Anterior cingulate cortex (tissue), 58 donors: ENCODE measurements at places on chromosomes 16 and 17.

DNA sequence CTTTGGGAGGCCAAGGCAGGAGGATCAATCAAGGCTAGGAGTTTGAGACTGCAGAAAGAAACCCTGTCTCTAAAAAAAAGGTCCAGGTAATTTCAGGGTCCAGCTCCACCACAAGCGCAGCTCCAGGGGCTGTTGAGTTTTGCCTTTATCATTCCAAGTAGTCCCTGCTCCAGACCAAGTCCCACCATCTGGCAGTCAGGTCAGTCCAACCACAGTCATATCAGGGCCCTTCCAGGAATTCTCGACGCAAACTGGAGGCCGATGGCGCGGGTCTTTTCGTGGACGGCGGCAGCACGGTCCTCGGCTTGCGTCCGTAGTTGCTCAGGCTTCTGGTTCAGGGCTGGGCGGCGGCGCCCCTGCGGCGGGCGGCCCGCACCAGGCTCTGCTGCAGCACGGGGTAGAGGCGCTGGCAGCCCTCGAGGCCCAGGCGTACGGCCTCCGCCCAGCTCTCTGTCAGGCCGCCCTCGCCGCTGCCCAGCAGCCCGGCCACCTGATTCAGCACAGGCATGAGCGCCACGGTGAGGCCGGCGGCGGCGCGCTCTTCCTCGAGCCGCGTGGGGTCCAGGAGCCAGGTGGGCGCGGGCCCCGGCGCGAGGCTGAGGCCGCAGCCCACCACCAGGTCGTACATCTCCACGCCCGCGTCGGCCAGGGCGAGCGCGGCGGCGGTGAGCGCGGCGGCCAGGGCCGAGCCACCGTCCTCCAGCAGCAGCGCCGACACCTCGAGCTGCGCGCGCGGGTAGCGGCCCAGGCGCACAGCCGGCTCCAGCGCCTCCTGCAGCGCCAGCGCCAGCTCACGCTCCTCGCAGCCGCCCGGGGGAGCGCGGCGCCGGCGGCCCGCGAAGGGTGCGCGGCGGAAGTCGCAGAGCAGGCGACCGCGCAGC lies 752 bp downstream of the EXOSC6 start:
- no peak for DNase-seq

DNA sequence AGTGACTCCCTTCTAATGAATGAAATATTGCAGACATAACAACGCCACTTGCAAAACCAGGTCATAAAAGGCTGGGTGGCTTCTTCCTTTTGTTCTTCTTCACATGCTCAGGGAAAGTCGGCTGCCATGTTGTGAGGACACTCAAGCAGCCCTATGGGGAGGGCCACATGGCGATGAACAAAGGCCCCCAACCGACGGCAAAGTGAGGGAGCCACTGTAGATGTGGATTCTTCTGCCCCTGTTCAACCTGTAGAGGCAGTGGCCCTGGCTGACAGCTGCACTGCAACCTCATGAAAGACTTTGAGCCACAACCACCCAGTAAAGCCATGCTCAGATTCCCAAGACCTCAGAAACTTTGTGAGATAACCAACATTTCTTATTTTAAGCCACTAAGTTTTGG lies 203.5 kb upstream of the TNRC6C start:
- no peak for DNase-seq

GRCh38 chr17:28405632-28406472 lies at the start of gene SLC46A1:
Gene SLC46A1 (minus strand): TSS chr17:28406212. CDS start chr17:28406114, 98 bp downstream.
- DNase-seq: peak; percentile 26

DNA sequence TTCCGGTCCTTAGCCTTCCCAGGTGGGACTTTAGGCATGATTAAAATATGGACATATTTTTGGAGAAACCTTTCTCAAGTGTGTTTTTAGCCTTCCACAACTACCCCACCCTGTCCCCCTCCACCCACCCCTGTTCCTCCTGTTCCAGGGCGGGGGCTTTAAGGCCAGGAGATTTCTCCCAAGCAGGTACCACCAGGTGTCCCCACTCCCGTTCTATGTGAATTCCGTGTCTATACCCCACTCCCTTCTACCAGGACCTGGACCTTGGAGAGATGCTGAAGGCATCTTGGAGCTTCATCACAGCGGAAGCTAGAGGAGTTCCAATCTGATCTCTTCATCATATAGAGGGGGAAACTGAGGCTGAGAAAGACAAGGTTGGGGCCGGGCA lies 9.7 kb downstream of the CA4 start:
- DNase-seq: no peak

GRCh38 chr16:17346621-17347569 lies 123.9 kb downstream of the XYLT1 start:
- DNase-seq: no peak

- no peak for DNase-seq
Observed at GRCh38 chr17:74134991-74135390, 68.5 kb upstream of the RPL38 start.

DNA sequence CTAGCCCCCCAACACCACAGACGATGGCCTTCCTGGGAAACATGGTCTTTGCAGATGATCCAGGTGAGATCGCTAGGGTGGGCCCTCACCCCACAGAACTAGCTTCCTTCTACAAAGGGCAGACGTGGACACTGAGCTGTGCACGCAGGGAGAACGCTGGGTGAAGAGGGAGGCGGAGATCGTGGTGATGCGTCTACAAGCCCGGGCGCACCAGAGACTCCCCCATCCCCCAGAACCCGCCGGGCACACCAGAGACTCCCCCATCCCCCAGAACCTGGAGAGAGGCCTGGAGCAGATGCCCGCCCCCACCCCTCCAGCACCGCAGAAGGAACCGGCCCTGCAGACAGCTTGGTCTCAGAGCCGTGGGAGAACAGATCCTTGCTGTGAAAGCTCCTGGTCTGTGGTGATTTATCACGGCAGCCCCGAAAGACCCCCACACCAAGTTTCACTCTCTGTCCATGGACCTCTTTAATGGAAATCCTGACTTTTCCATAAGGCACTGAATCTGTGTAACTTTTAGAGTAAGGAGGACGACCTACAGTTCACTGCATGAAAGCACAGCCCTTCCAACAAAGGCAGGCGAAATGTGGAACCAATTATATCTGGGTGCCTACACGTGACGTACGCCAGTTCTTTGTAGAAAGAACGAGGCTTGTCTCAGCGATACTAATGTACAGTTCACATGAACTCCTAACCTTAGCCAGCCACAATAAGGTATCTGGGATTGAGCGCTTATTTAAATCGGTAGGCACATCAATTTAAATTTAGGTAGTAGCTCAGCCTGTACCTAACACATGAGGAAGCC lies 88.5 kb downstream of the ANKRD11 start:
- no peak for DNase-seq

DNA sequence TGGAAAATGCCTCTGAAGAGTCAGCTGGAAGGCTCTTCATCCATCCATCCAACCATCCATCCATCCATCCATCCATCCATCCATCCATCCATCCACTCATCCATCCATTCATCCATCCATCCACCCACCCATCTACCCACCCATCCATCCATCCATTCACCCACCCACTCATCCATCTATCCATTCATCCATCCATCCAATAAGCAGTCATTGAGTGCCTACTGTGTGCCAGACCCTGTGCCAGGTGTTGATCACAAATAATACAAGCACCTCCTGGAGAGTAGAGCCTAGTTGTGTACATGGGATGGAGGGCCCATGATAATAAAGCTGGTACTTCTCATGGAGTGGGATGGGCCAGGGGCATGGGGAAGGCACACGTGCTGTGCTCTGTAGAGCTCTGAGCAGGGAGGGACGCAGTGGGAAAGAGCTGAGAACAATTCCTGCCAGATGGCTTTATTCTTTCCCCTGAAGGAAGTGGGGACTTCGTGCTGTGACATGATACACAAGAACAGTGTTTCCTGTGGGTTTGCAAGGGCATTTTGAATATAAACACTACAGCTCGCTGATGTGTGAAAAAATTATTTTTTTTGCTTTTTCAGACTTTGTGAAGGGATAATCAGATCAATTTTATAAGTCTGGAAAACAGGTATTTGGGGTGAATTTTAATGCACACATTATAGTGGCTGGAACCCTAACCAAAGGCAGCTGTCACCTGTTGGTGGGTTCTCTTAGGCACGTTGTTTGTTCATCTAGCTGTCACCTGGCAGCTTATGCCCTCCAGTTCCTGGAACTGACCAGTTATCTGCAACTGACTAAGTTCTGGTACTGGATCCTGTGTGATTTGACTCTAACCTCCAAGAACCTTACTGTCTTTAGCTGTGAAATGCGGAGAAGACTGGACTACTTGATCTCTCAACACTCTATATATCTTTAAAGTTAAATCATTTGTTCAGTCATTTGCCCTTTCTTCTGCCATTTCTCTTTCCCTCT lies 61.3 kb downstream of the PRKCB start:
- DNase-seq: no peak

DNA sequence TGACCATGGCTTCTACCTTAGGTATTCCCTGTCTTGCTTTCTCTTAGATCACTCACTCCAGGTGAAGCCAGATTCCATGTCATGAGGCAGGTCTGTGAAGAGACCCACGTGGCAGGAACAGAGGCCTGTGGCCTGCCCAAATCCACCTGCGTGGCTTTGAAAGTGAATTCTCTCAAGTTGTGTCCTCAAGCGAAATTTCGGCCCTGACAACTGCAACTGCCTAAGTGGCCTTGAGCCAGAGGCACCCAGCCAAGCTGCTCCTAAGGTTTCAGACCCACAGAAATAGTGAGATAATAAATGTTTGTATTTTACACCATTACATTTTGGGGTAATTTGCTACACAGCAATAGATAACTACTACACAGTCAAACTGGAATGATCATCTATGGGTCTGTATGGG lies 497.9 kb downstream of the XYLT1 start:
- no peak for DNase-seq

GRCh38 chr17:67246653-67247415 lies 1.8 kb upstream of the HELZ start:
- no peak for DNase-seq

- no peak for DNase-seq
Observed at GRCh38 chr17:17940441-17940911, 31.7 kb downstream of the TOM1L2 start.

DNA sequence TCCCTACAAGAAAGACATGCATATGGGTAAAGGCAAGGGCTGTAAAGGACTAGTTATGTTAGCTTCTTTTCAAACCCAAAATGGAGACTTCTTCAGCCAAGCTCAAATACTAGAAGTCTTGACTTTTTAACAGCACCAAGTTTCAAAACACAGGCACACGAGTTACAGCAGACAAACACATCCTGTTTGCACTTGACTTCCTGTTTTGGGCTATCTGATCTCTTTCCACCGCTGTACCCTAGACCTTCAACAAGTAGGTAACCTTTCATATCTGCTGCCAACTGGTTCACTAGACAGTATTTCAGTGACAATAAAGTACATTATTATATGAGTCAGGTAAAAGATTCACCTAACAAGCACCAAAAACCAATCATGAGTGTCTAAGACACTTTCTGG lies 12.3 kb downstream of the RFFL start:
- DNase-seq: no peak

- DNase-seq: no peak
Observed at GRCh38 chr17:62121025-62121730, 56.1 kb upstream of the MED13 start.

GRCh38 chr17:80208050-80208449 lies 12.1 kb downstream of the SGSH start:
- DNase-seq: no peak

- DNase-seq: no peak
Observed at GRCh38 chr16:85729452-85730185, 21.3 kb downstream of the C16orf74 start.

DNA sequence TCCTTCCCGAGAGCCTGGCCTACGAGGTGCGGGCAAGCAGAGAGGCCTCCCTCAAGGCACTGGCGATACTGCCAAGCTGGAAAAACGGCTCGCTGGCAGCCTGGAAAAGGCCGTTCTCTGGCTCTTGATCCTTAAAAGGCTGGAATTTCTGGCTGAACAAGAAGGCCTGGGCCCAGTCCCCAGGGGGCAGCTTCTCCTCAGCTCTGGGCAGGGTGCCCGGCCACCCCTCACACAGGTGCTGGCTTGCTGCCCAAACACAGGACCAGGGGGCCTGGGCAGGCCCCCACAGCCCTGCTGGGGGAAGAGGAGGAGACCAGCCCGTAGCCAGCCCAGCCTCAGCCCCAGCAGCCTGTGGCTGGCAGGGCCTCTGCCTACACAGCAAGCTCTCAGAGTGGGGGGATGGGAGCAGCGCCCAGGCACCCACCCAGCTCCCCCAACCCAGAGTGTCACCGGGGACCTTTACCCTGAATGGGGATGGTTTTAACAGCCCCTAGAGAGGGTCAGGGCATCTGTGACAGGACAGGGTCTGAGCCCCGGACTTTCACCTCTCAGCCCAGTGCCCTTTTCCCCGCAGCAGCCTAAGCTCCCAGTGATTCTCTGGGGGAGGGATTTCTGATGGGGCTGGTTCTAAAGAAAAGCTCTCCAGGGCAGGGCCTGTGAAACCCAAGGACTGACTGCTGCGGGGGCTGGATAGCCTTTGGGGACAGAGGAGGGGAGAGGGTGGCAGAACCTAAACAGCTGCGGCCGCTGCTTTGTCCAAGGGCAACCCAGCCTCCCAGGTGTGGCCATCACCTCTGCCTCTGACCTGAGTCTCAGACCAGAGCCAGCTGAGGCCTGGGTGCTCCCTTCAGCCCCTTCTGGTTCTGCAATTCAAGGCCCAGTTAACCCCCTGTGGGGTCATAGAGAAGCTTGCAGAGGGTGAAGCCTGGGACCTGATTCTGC lies 38.6 kb upstream of the TOB1 start:
- no peak for DNase-seq

DNA sequence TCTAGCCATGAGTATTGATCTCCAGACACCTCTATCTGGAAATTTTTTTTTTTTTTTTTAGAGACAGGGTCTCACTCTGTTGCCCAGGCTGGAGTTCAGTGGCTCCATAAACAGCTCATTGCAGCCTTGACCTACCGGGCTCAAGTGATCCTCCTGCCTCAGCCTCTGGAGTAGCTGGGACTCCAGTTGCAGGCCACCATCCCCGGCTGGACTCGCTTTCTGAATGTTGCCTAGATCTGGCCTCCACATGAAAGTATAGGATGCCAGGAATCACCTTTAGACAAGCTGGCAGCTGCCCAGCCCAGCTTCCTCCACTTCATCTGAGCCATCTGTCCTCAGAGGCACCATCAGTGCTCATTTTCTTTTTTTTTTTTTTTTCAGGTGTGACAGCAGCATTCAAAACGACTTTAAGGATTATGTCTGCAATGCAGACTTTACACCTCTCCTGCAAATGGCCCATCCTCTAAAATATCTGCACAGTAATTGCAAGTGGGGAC lies 6.4 kb upstream of the PRR14 start:
- DNase-seq: no peak

- no peak for DNase-seq
Observed at GRCh38 chr17:17429222-17429621, 47.6 kb upstream of the MED9 start.

DNA sequence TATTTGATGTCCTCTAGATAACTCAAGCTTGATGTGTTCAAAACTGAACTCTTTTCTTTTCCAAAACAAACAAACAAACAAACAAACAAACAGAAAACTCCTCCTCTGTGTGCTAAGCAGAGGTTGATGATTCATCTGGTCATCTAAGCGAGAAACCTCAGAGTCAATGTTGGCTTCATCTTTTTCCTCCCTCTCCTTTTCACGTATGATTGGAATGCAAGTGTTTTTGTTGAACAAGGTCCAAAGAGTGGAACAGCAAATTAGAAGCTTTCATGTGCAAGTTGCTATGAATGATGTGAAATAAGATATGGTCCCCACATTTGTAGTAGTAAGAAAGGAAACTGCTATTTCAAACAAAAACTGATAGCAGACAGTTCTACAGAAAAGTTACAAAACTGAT lies 52.5 kb downstream of the TBX4 start:
- DNase-seq: no peak

- DNase-seq: no peak
Observed at GRCh38 chr16:23856251-23856709, 20.5 kb downstream of the PRKCB start.

- no peak for DNase-seq
Observed at GRCh38 chr17:19733953-19734526, 14.1 kb downstream of the ALDH3A1 start.

GRCh38 chr17:36721560-36722120 lies 120.3 kb downstream of the MRM1 start:
- DNase-seq: no peak
